ENCODE measurements at places on chromosomes 7 and 10. TPM values are rescaled to one million over a fixed set of nuclear protein-coding genes. Genes with fewer than 3 reads are reported as not detected.

- no peak for DNase-seq
Measured at GRCh38 chr10:64586934-64587503, 1065.8 kb downstream of the REEP3 start.

DNA sequence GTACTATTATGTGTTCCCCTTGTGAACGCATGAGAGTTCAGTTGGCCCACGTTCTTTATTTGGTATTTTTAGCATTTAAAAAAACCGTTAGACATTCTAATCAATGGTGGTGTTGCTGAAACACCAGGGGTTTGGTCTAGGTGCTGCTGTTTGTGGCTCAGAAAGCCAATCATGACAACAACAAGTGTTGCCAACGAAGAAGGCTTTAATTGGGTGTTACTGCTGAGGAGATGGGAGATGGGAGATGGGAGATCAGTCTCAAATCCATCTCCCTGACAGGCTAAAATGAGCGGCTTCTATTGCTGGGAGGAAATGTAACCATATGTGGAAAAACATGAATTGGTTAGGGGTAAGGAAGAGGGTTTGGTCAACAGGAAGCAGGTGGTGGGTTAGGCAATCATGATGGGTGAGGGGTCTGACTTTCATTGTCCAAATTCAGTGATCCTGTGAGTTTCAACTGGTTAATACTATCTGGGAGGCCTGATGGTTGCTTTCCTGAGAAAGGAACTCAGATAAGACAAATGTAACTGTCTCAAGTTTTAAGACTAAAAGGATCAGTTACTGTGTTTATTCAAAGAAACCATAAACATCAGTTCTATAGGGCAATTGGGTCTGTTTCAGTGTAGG is 4.6 kb upstream of the ZNF425 start:
- DNase-seq = no peak

GRCh38 chr10:78250313-78251015 is 216.8 kb downstream of the RPS24 start:
- DNase-seq = no peak

Gene CASD1
- total RNA-seq = 17.9 TPM

GRCh38 chr7:132169730-132170129 is 406.5 kb downstream of the PLXNA4 start:
- DNase-seq = no peak

GRCh38 chr7:111730476-111731300 is 168.4 kb upstream of the IMMP2L start:
- DNase-seq = no peak

- no peak for DNase-seq
Measured at GRCh38 chr10:48551861-48552591, 52.8 kb downstream of the ARHGAP22 start.

Gene WNT8B
- total RNA-seq = not detected

Gene NPC1L1
- 0.05 TPM for total RNA-seq

- DNase-seq = no peak
Measured at GRCh38 chr10:14050598-14050997, 280.1 kb downstream of the FRMD4A start.

DNA sequence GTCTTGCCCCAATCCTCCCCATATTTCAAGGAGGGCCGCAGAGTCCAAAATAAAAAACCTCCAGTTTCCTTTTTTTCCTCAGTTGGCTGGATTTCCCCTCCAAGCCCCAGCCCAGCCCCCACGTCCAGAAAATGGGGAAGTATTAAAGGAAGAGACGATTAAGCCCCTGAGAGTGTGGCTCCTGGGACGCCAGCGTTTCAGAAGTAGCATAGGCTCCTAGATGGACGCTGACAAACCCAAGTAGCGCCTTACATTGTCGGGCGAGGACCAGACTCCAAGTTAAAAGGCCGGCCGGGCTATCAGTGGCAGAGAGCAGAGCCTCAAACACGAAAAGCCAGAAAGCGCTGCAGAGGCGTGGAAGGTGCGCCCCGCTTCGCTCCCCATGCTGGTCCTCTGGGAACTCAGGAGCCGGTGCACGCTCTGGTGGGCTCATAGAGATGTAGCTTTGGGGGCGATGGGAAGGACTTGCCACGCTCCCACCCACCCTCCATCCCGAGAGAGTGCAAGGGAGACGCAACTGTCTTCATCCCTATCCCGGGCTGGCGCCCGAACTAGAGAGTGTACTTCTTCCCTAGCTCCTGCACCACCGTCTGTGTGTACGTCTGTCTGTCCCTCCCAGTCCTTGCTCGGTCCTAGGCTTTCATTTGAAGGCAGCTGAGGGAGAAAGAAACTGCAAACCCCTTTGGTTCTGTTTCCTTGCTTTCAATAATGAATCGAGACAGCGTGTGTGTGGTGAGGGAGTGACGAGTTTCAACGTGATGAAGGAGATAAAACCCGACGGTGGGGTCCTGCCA is 6.3 kb upstream of the EMX2 start:
- DNase-seq = no peak

Data from Right ventricle myocardium inferior (tissue), 1 donor.